ENCODE measurements at places on chromosomes 5 and 9.
A peak's percentile ranks its signal among the peaks of the same experiment; 100 is the strongest.

DNA sequence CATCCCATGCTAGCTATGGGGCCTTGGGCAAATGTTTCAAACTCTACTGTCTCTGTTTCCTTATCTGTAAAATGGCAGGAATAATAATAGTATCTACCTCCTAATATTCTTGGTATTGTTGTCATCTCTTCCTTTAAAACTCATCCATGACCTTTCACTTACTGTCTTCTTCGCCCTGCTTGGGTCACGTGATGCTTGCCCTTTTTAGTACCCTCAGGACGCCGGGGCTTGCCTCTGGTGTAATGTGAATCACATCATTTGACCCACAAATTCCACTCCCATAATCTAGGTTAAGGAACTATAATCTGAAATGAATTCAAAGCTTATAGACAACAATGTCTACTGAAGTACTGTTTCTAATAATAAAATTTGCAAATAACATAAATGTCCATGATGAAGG lies 162.7 kb downstream of the DRD1 start:
- DNase-seq = no peak

- no peak for DNase-seq
Observed at GRCh38 chr9:79020276-79020675, 551.5 kb upstream of the TLE4 start.

DNA sequence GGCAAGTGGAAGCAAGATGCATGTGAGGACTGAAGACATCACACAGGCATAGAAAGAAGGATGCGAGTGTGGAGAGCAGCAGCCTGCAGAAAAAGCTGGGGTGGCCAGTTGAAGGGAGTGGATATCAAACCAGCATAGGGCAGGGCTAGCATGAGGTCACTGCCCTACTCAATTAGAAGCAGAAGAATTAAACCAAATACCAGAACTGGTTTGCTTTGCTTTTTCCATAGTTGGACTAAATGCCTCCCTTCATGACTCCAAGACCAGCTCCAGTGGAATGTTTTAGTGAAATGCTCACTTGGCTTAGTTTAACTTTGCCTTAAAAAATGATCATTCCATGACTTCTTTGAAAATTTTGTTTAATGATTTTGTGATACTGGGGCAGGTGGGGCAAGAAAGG lies 45.8 kb downstream of the TMEM167A start:
- no peak for DNase-seq

GRCh38 chr5:6941631-6942030 lies 228.4 kb downstream of the TENT4A start:
- no peak for DNase-seq

- DNase-seq = peak; percentile 54
Observed at GRCh38 chr5:54309691-54310432, 511 bp downstream of the ARL15 start.

DNA sequence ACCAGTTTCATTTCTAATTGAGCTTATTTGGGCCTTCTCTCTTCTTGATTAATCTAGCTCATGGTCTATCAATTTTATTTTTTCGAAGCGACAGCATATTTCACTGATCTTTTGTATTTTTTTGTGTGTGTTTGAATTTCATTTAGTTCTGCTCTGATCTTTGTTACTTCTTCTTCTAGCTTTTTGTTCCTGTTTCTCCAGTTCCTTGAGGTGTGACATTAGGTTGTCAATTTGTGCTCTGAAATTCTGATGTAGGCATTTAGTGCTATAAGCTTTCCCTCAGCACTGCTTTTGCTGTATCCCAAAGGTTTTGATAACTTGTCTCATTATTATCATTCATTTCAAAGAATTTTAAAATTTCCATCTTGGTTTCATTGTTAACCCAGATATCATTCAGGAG lies 67.3 kb downstream of the STRBP start:
- no peak for DNase-seq

DNA sequence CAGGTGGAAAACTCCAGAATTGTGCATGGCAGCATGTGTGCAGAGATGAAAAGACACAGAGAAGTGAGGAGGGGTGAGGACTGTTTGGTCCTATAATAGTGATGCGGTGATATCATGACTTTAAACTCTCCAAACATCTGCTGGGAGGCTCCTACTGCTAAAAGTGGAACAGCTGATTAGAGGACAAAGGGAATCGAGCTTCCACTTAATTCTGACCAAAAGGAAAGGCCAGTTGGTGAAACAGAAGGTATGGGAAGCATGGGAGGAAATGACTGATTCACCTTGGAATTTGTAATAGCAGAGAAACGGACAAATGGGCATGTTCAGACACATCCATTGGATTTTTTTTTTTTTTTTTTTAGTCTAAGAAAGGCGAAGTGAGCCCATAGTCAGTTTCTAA lies 67.5 kb upstream of the MAMDC2 start:
- DNase-seq = no peak

GRCh38 chr5:178078197-178079010 lies 34.9 kb upstream of the N4BP3 start:
- no peak for DNase-seq

GRCh38 chr5:27062451-27062850 lies 24.1 kb upstream of the CDH9 start:
- no peak for DNase-seq

DNA sequence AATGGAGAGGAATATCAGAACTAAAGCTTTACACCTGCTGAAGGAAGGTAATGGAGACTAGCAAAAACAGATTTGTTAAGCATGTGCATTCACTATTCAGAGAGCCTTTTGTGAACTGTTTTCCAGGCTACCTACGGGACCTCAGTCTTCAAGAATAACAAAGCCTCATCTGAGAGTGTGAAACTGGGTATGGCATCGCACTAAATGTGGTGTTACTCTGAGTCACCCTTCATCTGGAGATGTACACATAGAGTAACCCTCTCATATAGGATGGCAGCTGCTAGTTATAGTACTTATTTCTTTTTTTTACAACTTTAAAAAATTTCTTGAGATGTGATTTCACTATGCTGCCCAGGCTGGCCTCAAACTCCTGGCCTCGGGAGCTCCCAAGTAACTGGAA lies 306.8 kb downstream of the ZNF608 start:
- no peak for DNase-seq

- DNase-seq = no peak
Observed at GRCh38 chr5:124199893-124200292, 546.5 kb downstream of the ZNF608 start.

GRCh38 chr5:37206736-37207135 lies 42.4 kb downstream of the CPLANE1 start:
- DNase-seq = no peak

- no peak for DNase-seq
Observed at GRCh38 chr9:137762414-137763061, 115.0 kb upstream of the CACNA1B start.

- DNase-seq = no peak
Observed at GRCh38 chr9:127078336-127078735, 44.1 kb downstream of the ANGPTL2 start.

DNA sequence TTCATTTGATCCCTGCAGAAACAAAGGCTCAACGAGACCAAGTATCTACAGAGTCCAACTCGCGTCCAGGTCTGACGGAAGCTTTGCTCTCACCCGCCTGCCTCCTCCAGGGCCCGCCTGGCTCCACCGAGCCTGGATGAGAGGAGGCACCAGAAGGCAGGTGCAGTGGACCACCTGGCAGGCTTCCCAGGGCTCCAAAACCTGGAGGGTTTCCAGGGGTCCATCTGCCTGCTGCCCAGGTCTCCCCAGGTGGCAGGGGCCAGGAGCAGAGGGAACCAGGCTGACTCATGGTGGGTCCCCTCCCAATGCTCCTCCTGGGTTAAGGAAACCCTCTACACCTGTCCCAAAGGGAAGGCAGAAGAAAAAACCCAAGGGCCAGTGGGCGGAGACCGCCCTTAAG lies 59.5 kb downstream of the VAV2 start:
- no peak for DNase-seq

GRCh38 chr5:170813231-170813630 lies 29.7 kb downstream of the GABRP start:
- no peak for DNase-seq

DNA sequence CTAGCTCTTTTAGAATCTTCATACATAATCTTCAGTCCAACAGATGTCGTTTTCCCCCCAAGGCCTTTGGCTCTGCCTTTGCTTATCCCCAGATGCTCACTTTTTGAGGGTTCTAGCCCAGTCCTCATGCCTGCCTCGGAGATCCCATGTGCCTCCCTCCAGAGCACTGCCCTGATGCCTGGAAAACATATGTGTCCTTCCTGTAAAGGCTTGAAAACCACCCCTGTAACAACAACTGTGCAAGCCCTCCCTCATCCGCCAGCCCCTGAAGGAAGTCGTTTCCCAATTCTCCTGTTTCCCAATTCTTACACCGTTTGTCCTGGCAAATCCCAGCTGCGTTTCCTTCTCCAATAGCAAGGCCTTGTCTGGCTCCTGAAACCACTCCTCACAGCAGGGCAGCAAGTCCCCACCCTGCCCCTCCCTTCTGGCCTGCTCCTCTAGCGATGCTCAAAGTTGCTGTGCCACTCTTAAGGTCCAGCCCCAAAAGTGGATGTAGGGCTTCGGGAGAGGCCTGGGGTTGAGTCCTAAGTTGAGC lies 52.2 kb downstream of the SLC36A1 start:
- no peak for DNase-seq

DNA sequence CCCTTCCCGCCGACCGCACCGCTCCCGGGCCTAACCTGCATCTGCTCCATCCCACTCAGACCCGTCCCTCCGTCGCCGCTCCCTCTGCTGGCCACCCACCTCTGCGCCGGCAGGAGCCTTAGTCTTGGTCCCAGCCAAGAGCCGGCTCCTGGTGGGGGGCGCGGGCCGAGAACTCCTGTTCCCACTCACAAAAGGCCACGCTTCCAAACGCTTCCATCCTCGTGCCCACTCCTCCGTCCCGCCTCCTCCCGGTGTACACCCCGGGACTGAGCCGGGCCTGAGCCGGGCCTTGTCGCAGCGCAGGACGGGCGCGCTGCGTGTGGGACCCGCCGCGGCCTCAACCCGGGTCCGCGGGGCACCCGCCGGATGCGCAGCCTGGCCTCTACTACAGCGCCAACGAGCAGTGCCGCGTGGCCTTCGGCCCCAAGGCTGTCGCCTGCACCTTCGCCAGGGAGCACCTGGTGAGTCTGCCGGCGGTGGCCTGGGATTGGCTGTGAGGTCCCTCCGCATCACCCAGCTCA lies 7.5 kb downstream of the ADAMTS13 start:
- peak; percentile 58 for DNase-seq

DNA sequence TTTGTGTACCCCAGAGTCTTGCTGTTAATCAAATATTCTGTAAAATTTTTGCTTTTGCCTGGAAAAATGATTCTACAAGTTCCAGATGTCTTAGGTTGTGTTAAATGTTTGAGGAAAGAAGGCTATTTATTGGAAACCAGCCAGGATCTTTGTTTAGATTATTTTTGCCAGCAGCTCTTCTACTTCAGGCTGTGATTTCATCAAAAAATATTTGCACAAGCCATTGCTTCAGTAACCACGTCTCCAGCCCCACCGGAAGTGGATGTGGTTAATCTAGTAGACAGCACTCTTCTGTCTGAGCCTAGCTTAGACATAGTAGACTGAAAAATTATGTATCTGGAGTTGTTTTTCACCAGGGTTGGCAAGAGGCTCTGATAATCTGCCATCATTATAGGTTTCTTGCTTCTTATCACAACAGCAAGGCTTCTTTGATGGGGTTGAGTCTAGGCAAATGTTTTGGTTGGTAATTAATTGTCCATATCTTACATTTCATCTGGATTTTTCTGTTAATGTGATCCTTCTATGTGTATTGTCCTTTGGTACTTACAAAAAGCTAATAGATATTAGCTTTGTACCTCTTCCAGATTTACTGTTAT lies 17.1 kb downstream of the KCTD16 start:
- DNase-seq = no peak

DNA sequence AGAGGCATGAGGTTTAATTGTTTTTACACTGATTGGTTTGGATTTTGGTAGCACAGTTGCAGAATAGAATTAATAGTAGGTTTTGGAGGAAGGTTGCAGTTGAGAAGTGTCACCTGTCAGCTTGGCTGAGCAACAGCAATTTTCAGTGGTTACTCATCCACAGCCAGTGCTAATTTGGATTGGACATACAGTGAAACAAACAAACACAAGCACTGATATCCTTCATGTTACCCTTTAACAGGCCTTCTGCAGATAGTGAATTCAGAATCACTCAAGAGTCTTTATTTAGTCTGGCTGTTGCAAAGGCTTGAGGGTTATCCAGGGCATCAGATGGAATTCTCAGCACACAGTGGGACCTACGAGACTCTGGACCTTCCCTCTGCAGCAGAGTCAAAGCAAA lies 31.8 kb upstream of the POU4F3 start:
- DNase-seq = no peak

GRCh38 chr5:144015961-144016360 lies 154.5 kb downstream of the YIPF5 start:
- DNase-seq = no peak

DNA sequence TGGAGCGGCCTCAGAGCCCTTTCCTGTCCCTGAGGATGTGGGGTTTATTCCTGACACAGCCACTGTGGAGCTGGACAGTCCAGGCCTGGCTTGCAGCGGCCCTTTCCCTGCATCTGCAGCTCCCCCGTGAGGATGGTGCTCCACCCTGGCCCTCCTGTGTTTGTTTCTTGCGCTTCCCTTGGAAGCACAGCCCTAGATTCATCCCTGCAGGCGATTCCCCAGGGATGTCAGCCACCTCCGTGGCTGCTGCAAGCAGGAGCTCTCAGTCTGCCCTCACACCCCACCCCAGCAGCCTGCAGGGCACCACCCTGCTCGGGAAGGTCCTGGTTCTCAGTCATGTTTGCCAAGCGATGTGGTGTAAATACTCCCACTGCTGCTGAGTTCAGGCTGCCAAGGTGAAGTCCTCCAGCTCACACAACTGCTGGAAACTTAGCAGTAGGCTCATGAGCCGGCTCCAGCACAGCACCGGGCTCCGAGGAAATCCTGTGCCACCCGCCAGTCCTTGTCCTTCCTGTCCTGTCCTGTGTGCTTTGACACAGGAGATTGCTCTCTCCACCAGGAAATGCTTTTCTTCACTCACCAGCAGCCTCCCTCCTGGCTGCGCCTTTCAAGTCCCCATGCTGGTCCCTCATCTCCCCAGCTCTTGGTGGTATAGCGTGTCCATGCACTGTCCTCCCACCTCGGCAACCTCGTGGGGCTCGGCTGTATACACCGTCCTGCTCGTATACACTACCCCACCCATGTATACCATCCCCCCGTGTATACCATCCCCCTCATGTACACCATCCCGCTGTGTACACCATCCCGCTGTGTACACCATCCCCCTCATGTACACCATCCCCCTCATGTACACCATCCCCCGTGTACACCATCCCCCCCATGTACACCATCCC lies 16.2 kb downstream of the ROPN1L start:
- DNase-seq = no peak

GRCh38 chr5:124653666-124654065 lies 92.8 kb downstream of the ZNF608 start:
- no peak for DNase-seq

DNA sequence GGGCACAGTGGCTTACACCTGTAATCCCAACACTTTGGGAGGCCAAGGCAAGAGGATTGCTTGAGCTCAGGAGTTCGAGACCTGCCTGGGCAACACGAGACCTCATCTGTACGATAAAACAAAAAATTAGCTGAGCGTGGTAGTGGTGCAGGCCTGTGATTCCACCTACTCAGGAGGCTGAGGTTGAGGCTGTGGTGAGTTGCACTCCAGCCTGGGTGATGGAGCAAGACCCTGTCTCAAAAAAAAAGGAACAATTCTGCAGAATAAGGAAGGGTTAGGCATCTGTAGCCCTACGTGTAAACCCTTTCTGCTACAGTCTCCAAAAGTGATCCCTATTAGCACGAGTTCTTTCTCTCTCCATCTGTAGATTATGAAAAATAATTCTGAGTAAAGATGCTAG lies 19.9 kb downstream of the CDC26 start:
- DNase-seq = no peak

All from right forelimb (tissue), 1 donor.